ENCODE measurements at places on chromosomes 11 and 22.

GRCh38 chr11:113163291-113164030 lies 150.9 kb upstream of the TTC12 start:
- DNase-seq, result no peak

GRCh38 chr22:39624501-39624821 lies 53.9 kb downstream of the CACNA1I start:
- no peak for DNase-seq

GRCh38 chr11:66479394-66480116 lies 679 bp upstream of the DPP3 start:
- DNase-seq, result no peak

GRCh38 chr22:25403284-25403810 lies 161.1 kb upstream of the GRK3 start:
- DNase-seq, result no peak

- DNase-seq, result no peak
Measured at GRCh38 chr11:115208808-115209259, 295.4 kb downstream of the CADM1 start.

- DNase-seq, result no peak
Measured at GRCh38 chr11:57459164-57460021, 935 bp upstream of the RTN4RL2 start.

DNA sequence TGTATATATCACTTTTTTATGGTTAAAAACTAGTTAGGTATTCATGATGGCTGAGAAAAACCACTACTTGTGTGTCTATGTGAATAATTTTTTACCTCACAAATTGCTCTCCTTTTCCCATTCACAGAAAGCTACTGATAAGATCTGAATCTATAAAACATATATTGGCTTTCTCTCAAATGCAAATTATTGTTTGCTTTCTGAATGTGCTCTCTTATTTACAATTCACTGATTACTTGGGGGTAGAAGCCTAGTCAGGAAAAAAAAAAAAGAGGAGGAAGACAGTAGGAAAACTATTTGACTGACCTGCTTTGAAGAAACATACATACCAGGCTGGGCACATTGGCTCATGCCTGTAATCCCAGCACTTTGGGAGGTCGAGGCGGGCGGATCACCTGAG lies 20.5 kb downstream of the PGM2L1 start:
- DNase-seq, result no peak

DNA sequence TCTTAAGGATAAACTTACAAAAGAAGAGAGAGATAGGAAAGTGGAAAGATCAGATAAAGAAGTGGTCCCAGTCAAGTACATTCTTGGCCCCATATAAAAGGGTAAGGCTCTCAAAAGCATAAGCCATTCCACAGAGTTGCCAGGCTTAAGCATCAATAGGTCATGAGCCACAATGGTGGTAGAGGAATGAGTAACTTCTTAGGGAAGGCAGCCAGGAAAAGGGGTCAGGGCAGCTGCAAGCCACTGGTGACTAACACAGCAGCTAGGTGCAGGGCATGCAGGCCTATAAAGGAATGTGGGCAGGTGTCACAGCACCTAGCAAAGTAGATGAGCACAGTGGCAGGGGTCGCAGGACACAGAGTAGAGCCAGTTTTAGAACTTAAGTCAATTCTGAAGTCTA lies 302.6 kb upstream of the FAT3 start:
- no peak for DNase-seq

GRCh38 chr11:94107363-94107762 lies 21.3 kb upstream of the PANX1 start:
- no peak for DNase-seq

DNA sequence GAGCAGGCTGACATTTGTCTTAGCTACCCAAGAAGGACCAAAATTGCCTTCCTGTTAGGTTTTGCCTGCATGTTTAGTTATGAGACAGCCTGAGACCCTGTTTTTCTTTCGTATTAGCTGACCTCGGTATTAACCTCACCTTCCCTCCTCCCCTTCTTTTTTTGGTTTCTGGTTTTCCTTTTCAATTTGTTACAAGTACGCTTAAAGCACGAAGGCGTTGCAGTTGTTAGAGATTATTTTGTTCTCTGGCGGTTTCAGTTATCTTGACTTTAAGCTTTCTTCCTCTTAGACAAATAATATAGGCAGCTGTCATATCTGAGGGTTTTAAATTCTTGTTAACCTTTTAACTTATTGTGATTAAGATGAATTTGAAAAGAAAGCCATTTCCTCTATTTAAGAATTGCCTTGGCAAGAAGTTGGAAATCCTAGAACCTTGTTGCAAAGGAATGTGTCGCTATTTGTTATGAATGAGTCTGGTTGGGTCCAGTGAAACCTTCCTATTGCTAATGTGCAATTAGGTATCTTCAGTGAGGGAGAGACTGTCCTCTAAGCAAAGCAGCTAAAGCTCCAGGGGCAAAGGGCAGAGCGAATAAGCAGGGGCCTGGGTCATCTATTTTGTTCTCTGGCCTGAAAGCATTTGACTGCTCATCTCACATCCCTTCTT lies 45.7 kb downstream of the PACS1 start:
- no peak for DNase-seq

DNA sequence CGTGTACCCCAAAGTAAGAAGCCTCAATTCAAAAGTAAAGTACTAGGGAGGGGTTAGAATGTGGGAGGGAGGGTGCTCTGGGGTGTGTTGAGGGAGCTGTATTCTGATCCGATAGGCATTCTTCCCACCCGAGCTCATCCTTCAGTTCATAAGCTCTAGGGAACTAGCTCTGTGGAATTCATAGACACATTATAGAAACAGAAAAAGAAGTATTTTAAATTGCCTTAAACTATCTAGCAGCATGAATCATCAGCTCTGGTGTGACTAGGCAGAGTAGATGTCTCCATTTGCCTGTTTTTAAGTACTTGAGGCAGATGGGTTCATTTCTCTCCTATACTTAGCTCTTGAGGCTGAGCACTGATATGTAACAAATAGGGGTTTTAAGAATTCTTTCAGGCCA lies 7.3 kb upstream of the SGSM3 start:
- DNase-seq, result no peak

GRCh38 chr11:128593281-128593680 lies 5.9 kb upstream of the ETS1 start:
- no peak for DNase-seq

GRCh38 chr11:119051440-119052162 lies 5.4 kb downstream of the HYOU1 start:
- DNase-seq, result no peak

- no peak for DNase-seq
Measured at GRCh38 chr11:119747868-119748660, 19.1 kb upstream of the NECTIN1 start.

GRCh38 chr11:78929207-78929905 lies 354.7 kb upstream of the NARS2 start:
- no peak for DNase-seq

DNA sequence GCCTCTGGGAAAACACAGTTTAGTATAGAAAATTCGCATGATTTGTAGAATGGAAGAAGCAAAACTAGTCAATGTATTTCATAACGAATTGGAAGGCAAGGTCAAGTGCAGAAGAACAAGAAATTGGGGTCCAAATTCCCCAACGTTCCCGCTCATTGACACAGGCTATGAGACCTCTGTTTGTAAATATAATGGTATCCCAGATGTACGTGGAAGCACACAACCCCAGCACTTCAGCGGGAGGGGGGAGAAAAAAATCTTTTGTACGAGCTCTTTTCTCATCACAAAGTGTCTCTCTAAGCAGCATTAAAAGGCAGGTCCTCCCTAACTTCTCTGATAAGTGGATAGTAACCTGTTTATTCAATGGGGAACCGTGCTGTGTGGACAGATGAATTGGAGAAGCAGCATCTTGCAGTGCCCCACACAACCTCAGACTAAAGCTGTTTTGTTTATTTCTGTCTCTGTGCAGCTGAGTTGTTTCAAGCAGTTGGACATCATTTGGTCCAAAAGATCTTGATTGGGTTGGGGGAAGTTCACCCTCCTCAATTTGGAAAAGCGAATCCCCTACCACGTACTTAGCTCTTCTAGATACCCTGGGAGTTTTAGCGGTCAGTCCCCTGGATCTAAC lies 1.1 kb upstream of the GAB2 start:
- no peak for DNase-seq

DNA sequence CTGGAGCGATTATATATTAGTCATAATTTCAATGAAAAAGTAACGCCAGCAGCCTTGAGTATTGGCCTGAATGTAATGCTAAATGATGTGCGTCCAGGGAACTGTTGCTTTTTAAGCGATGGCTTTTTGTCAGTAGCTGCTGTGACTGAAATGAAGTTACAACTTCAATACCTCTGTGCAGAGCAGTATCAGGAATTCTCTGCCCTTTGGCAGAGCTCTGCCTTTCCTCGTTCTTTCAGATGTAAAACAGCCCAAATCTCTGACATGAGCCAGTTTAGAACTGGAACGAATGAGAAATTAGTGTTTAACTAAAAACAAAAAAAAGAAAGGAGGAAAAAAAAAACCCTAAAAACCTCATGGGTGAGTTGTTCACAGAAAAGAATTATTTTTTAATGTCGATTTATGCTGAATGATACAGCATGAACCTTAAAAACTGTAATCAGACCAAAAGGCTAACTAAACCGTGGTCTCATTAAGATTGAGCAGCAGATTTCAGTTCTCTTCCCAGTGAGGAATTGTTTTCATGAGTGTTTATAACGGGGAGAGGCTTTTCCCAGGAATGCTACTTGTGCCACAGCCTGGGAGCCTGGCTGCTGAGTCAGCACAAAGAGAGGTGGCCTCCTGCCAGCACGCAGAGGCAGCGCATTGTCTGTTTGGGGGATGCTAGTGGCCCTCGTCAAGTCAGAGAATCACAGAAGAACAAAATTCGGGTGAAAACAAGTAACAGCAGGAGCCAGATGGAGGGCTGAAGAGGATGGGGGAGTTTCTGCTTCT lies 146.2 kb upstream of the RASSF10 start:
- DNase-seq, result no peak

- no peak for DNase-seq
Measured at GRCh38 chr11:75784506-75784905, 15.9 kb downstream of the DGAT2 start.

GRCh38 chr22:30857791-30858190 lies 110.8 kb downstream of the MORC2 start:
- no peak for DNase-seq

GRCh38 chr22:27844656-27845591 lies 43.4 kb upstream of the MN1 start:
- DNase-seq, result no peak

GRCh38 chr11:76076749-76077148 lies 129.6 kb downstream of the WNT11 start:
- no peak for DNase-seq

DNA sequence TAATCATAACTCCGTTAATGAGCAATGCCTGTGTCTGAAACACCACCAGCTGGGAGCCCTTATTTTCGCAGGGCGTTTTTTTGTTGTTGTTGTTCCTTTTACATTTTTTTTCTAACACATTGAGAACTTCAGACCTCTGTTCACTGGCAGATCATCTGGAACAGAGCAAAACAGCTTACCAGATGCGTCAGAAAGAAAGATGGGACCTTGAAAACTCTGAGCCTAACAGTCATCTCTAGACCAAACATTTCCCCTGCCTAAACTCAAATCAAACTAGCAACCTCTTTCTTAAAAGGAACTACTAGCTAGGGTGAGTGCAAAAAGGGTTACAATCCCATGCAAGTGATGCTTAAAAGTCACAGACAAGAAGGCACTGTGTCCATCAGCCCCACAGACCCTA lies 93.2 kb downstream of the PLEKHA7 start:
- no peak for DNase-seq

DNA sequence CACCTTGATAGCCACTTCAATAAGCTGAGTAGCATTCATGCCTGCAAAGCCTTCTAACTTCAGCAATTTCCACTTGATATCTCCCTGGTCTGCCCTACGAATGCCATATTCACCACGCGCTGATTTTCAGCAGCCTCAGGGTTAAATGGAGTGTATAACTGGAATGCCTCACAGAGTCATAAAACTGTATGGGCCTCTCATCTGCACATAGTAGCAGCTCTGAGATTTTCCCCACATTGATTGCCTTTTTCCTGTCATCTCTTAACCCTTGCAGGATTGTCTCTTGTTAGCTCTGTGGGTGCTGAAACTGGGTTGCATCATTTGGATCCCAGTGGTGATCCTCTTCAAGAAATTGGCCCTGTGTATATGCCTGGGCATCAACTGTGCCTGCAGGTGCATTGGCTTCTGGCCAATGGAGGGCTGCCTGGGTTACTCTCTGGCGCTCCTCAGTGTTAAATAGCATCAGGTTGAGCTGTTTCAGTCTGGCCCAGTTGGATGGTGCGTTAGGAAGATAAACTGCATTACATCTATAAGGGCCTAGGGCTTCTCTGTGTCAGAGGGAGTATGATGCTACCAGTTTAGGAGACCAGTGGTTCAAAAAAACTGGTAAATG lies 17.4 kb upstream of the GLYATL1 start:
- DNase-seq, result no peak

- no peak for DNase-seq
Measured at GRCh38 chr11:63488789-63489188, 2.2 kb downstream of the PLAAT5 start.

DNA sequence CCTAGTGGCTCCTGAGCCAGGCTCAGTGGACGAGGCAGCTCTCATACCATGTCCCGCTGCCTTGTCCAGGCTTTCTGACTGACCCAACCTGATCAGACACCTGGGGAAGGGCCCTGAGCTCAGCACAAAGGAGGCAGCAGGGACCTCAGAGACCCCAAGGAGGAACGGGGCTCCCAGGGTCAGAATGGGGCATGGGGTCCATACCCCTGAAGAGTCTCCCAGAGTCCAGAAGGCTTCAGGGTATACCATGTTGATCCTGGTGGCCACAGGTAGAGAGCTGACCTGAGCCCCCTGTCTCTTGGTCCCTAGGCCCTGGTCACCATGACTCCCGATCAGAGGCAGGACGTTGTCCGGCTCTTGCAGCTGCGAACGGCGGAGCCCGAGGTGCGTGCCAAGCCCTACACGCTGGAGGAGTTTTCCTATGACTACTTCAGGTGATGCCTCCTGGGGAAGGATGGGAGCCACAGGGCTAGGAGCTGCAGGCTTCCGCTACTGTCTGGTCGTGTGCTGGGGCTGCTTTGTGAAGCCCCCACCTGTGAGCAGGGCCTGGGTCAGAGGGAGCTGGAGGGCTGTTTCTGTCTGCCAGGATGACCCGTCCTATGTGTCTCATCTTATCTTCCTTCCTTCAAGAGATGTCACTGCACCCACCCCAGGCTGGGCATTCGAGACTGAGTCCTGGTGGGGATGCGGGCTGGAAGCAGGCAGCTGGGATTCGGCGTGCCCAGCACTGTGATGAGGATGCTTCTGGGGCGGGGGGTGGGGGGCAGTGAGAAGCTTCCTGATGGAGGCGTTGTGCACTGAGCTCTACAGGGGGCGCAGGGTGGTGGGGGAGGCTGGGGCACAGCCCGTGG lies 74.2 kb downstream of the MYO7A start:
- DNase-seq, result no peak

Measured in activated T-helper 1 cell treated with anti-CD3 and anti-CD28 coated beads, Interleukin-2, amount 50 U/mL, for 16 hours (primary cell).